Kidney epithelial cell (primary cell): ENCODE measurements at places on chromosomes 4 and X.

DNA sequence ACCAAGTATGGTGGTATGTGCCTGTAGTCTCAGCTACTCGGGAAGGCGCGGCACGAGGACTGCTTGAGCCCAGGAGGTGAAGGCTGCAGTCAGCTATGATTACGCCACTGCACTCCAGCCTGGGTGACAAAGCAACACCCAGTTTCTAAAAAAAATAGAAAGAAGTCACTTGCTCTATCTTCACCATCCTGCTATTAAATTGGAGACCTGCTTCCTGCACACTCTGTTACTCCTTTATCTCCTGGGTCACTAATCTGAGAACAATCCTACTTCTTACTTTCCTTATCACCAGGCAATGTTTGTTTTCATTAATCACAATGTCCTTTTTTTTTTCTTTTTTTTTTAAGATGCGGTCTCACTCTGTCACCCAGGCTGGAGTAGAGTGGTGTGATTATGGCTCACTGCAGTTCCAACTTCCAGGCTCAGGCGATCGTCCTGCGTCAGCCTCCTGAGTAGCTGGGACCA lies 16.2 kb downstream of the PRKX start:
- no peak for DNase-seq

- DNase-seq, result no peak
These were observed 3.1 kb upstream of the NR3C2 start for GRCh38 chr4:148445071-148445859.

DNA sequence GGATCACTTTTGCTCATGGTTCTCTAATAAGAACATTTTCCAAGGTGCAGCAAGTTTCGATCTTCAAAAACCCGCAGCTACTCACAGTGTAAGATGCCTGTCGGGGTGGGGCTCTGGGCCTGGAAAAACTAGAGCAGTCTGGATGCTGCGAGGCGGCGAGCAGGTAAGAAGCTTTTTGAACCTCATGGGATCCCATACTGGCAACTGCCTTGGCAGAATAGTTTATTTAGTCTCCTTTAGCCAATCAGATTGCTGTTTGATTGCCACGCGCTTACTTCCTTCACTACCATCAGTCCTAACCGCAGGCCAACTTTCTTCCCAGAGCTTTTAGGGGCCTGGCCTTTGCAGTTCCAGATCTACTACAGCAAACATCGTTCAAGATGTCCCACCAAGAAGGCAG lies 61.3 kb upstream of the MAGEB10 start:
- no peak for DNase-seq

DNA sequence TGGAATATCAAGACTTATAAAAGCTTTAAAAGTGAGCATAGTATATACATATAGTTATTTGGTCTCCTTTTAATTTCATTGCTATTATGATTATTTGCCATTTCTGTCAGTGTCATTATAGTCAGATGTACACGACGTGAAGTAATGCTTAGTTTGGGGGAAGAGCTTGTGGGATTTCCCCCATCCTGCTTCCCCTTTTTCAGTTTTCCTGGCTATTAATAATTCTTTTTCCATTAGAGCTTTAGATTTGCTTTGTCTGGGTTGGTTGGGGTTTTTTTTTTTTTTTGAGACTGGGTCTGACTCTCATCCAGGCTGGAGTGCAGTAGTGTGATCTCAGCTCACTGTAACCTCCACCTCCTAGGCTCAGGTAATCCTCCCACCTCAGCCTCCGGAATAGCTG lies 5.4 kb downstream of the ABCE1 start:
- no peak for DNase-seq

DNA sequence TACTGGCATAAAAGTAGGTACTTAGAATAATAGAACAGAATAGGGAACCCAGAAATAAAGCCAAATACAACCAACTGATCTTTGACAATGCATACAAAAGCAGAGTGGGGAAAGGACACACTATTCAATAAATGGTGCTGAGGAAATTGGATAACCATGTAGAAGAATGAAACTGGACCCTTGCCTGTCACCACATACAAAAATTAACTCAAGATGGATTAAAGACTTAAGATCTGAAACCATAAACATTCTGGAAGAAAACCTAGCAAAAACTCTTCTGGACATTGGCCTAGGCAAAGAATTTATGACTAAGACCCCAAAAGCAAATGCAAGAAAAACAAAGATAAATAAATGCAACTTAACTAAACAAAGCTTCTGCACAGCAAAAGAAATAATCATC lies 45.6 kb downstream of the ARFIP1 start:
- DNase-seq, result no peak

- no peak for DNase-seq
These were observed 53.4 kb downstream of the PSAPL1 start for GRCh38 chr4:7381221-7381889.

DNA sequence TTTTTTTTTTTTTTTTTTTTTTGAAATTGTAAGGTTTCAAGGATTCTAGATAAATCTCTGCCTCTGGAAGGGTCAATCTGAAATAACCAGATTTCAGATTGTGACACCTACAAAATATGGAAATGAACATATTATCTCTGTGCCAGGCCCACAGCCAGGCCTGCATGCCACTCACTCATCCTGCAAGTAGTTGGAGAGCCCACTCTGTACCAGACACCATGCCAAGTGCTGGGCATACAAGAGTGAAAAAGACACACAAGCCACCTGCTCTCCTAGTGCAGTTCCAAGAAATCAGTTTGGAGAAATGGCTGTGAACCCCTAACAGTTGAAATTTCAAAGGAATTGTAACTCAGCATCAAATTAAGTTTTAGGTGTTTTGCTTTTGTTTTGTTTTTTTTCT lies 145.9 kb upstream of the NOCT start:
- DNase-seq, result no peak

DNA sequence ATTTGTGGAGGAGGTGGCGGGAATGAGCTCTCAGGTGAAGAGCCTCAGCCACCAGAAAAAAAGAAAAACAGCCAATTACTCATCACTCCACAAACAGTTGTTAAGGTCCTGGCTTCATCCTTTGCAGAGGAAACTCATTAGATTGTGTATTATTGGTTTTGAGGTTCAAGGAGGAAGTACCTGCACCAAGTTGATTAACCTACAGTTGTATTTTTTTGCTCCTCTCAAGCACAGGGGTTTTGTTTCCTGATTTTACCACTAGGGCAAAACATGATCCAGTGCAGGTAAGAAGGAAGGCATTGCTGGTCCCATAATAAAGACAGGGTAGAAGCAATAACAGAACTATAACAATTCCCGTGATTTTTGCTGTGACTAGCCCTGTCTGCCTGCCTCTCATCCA lies 84.0 kb upstream of the QRFPR start:
- DNase-seq, result no peak

DNA sequence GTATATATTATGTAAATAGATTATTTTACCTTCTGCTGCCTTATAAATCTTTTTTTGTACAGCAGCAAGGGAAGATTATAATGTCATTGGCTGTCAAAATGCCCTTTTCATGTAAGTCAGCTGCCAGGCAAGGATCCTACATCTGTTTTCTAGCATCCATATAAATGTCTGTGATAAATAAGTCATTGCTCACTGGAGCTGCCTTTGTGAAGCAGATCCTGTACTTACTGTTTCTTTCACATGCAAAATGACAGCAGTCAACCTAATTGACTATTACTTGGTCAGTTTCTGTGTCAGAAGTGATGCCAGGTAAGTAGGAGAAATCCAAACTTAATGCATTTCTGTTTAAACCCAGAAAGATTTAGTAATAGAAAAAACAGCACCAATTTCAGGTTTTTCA lies 620.7 kb downstream of the RPA4 start:
- no peak for DNase-seq

GRCh38 chr4:143287572-143287923 lies 49.1 kb upstream of the GAB1 start:
- no peak for DNase-seq

- DNase-seq, result no peak
These were observed 756.1 kb downstream of the SH3BGRL start for GRCh38 chrX:81957900-81958545.

- no peak for DNase-seq
These were observed 143.8 kb downstream of the ACTRT1 start for GRCh38 chrX:127908384-127908783.

DNA sequence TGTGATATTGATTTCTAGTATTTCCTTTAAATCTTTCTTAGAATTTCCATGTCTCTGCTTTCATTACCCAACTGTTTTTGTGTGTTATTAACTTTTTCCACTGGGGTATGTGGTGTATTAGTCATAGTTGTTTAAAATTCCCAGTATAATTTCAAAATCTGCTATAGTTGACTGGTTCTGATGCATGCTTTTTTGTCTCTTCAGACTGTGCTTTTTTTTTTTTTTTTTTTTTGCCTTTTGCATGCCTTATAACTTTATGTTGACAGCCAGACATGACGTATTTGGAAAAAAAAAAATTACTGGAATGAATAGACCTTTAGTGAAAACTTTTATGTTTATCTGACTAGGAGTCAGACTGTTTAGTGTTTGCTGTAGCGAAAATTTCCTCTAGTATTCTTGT lies 580.4 kb downstream of the ANKRD50 start:
- DNase-seq, result no peak

- no peak for DNase-seq
These were observed 187.9 kb downstream of the KDR start for GRCh38 chr4:54937501-54937900.

DNA sequence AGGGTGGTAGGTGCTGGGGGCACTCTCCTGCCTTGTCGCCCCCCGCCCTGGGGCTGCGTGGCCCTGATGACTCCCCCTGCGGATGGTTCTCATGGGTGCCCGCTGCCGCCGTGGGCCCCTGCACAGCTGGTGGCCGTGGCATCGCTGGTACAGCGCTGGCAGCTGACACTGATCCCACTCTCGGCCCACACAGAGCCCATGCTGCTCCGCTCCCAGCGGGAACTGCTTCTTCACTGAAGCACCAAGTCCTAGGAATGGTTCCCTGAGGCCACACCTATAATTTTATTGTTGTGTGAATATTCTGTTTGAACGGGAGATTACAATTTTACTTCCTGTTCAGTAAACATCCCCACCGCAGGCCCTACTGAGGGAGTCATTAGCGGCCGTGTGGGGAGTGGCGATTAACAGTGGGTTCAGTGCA lies 138.6 kb upstream of the NKX1-1 start:
- DNase-seq, result no peak

GRCh38 chrX:11558972-11559371 lies 106.7 kb downstream of the ARHGAP6 start:
- DNase-seq, result no peak

- DNase-seq, result peak; percentile 25
These were observed 81.9 kb upstream of the QRFPR start for GRCh38 chr4:121462660-121463261.

DNA sequence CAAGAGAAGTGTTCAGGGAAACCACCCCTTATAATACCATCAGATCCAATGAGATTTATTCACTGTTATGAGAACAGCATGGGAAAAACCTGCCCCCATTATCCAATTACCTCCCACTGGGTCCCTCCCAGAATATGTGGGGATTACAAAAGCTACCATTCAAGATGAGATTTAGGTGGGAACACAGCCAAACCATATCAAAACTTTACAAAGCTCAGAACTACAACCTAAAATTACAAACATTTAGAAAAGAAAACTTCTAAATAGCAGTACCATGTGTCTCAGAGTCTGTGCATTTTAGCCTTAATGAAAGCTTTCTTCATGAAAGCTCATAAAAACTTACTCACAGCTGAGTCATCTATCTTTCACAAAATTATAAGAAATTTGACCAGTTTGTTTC lies 1442.8 kb upstream of the PCDH7 start:
- no peak for DNase-seq

DNA sequence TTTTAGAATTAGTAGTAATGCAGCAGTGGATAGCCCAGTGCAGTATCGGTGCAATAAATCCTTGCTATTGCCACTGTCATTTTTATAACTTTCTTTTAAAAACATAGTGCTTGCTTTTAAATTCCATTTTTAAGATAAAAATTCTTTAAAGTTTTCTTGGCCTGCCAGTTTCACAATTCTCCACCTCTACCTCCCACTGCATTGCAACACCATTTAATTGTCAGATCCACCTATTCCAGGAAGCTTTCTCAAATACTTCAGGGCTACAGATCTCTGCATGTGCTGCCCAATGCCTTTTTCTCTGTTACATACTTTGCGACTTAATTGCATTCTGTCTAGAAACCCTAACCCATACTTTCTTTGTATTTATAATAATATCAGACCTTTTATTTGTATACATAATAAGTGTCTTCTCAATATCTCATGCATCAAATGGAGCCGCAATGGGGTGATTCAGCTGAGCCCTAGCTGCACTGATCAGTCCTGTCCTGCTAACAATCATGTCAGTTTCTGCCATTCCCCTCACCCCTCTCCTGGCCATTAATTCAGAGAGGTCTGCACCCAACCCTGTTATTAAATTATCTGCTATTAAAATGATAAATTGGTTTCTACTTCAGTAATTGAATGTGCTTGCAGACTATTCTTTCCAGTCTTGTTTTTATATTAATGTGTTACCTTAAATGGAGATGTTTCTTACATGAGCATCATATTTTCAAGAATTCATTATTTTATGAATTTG lies 193.1 kb downstream of the SLIT2 start:
- DNase-seq, result no peak

- DNase-seq, result no peak
These were observed 83.7 kb downstream of the ACOX3 start for GRCh38 chr4:8356856-8357255.

DNA sequence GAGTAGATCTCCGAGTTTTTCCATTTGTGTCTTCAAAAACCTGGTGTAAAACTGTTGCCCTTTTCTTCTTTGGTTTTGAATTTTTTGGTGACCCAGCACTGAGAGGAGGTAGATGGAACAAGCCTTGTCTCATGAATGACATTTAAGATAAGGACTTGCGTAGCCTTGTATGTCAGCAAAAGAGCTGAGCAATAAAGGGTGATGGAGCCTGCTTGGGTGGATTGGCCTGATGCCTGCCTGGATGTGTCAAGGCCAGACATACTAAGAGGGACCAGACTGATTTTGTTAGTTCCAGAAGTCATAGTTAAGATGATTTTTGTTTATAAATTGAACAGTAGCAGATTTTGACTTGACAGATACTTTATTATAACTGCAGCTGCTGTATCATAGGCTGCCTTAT lies 134.9 kb downstream of the POLA1 start:
- DNase-seq, result no peak

DNA sequence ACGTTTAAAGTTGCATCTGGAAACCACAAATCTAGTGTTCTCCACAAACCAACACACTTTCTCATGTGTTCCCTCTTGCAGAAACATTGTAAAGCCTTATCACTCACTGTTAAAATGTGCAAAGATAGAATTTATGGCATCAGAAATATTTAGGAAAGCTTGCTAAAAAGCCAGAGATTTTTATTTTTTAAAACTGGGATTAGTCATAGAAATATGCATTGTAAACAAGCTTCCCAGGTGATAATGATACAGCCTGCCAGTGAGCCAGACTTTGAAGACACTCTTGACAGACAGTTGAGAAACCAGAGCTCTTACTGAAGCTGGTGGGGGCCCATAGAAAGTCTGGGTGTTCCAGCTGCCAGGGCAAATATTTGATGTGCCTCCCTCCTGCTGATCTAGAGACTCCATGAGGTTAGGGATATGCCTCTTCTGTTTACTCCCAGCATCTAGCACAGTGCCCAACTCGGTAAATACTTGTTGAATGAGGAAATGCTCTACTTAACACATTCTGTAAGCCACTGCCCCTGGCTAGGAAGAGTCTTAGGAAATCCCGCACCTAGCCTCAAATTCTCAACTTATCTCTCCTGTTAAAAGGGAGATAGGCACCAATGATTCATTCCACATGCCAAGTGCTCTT lies 179.0 kb upstream of the RASGEF1B start:
- DNase-seq, result no peak

GRCh38 chr4:22485737-22486136 lies 30.1 kb downstream of the ADGRA3 start:
- DNase-seq, result no peak

GRCh38 chr4:4395849-4396627 lies 9.1 kb downstream of the NSG1 start:
- DNase-seq, result no peak
